ENCODE measurements at places on chromosomes 2 and 18. TPM values are rescaled to one million over a fixed set of nuclear protein-coding genes. Genes with fewer than 3 reads are reported as not detected.

DNA sequence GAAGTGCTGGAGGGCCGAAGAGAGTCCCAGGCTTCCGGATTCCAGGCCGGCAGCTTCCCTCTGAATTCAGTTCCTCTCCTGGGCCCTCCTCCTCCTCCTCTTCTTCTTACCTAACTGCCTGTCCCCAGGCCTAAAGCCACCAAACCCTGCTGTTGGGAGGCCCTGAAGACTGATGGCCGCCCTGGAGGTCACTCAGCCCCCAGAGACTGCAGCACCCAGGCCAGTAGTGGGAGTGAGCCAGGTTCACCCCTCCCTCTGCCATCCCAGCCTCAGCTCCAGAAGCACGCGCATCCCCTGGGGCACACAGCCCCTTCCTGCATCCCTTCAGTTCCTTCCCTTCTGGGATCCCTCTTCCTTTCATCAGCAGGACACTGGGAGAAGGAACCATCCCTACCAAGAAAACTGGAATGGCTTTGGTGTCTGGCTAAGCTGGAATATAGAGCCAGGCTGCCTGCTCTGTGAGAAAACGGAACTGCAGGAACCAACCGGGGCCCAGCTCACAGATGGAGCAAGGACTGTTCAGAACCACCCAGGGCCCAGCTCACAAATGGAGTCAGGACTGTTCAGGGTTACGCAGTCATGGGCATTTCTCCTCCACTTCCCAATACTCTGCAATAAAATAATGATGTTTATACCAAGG is 127.4 kb downstream of the NDUFA10 start:
- no peak for DNase-seq

Gene FIGLA
- total RNA-seq, result not detected

GRCh38 chr2:241359481-241360045 is 3.5 kb downstream of the FARP2 start:
- DNase-seq, result no peak

DNA sequence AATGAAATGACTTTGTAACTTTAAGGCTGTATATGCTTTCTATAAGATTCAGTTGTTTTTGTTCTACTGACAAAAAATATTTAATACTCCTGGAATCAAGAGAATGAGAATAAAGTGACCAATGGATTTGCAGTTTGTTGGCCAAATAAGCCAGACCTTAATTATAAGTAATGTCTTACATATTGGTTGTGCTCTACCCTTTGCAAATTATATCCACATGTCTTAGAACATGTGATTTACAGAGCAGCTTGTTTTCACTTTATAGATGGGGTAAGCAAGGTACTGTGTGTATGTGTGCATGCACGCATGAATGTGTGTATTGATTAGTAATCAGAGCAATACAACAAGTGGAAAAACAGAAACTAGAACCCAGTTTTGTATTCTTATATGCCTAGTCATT is 59.1 kb downstream of the RMDN2 start:
- DNase-seq, result no peak

GRCh38 chr2:112150447-112150846 is 12.3 kb downstream of the FBLN7 start:
- DNase-seq, result peak; percentile 62

DNA sequence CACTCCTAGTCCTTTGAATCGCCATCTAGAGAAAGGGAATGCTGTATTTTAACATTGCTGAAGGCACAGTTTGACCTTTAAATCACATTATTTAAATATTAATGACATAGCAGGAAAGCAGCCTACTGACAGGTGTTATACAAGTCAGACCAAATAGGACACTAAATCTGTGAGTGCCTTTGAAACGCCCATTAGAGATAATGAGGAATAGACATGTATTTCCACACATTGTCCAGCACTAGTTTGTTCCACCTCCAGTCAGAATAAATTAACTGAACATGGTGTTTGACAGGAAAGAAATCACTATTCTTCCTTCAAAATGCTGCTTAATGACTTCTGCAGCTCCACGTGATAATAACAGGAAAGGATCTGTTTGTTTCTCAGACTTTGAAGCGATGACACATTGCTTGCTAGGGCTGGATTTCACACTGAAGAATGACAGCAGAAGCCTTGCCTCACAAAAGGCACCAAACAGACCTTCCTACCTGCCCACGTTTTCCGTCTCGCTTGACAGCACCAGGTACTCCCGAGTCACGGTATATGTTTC is 90.5 kb upstream of the DDX18 start:
- no peak for DNase-seq

DNA sequence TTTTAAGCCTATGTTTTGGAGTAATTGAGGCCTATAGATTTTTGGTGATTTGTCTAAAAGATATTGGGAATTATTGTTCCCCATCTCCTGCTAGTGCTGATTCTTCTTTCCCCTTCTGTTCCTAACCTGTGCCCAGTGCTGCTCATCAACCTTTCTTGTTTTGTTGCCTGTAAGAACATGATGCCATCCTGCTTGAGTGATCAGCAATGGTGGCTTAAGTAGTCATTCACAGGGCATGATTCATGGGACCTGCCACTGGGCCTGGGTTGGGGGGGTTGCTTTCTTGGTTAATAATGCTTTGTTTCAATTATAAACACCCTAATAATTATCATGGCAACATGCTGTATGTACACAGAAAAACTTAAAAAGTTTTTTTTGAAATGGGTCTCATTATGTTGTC is 562.9 kb upstream of the SETBP1 start:
- DNase-seq, result no peak

All from Caki2 (cell line).